ENCODE measurements at places on chromosomes 6 and 20.

DNA sequence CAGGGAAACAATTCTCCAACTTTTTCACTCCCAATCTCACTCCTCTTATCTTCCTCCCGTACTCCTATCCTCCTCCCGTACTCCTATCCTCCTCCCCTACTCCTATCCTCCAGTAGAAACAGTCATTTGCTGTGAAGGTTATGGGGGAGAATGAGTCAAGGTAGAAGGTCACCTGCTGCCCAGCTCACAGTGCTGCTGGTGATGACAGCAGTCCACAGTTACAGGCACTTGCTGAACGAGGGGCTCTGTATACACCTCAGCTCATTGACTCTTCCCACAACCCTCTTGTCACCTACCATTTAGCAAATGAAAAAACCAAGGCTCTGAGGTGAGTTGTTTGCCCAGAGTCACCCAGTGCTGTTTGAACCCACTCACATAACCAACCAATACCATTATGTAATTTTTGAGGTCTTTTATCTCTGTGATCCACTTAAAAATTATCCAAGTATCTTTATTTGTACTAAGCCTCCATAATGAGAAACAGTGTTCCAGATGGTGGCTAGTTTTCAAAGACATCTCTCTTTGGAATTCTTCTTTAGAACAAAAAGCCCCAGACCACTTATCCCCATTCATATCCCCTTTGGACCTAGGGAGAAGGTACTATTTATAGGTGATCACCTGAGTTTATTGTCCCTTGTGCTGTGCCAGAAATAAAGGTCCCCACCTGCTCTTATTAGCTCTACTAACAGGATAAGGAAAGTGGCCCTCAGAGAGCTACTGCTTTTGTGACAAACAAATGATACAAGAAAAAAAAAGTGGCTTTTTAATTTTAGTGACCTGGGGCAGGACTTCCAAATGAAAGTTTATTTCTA is 53.2 kb downstream of the PTPN1 start:
- peak; percentile 99 for DNase-seq

DNA sequence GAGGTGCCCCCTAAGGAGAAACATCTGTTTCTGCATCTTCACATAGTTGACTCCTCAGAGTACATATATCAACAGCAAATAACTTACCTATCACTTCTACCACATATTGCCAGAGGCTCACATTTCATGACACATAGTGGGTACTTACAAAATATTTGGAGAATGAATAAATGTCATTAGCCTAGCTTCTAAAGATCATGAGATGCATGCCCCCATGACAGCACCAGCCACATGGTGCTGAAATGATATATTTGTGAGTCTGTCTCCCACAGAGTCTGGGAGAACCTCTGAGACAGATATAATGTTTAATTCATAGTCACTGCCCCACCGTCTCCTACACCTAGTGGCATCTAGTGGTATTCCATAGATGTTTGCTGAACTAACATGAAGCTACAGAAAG is 555.6 kb downstream of the KIF16B start:
- DNase-seq, result no peak

GRCh38 chr20:41054070-41054846 is 25.6 kb downstream of the TOP1 start:
- no peak for DNase-seq

- no peak for DNase-seq
These were observed 88.2 kb downstream of the PLG start for GRCh38 chr6:160790028-160790792.

GRCh38 chr6:166058064-166058739 is 109.4 kb downstream of the TBXT start:
- DNase-seq, result no peak

DNA sequence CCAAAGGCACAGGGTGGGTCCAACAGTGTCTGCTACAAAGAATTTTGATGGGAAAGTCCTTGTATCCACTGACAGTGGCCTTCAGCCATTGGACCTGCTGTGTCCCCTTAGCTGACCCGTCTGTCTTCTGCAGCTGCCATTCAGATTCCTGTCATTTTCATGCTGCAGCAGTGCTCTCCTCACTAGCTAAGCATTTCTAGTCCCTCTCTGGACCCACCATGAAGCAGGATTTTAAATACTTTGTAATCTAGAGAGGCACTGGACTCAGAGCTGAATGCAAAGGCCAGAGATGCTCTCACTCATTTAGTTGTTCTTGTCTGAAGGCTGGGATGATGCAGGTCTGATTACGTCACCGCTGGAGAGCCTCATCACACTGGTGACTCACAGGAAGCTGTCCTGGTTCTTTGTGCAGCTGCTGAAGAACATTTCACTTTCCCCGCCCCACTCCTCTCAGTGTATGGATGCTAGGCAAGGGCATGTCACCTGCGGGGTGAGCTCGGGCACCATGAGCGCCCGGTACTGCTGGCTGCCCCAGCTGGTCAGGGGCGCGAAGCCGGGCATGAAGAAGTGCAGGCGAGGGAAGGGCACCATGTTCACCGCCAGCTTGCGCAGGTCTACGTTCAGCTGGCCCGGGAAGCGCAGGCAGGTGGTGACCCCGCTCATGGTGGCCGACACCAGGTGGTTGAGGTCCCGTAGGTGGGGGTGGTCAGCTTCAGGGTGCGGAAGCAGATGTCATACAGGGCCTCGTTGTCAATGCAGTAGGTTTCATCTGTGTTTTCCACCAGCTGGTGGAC is 19.4 kb upstream of the TUBB2A start:
- no peak for DNase-seq

DNA sequence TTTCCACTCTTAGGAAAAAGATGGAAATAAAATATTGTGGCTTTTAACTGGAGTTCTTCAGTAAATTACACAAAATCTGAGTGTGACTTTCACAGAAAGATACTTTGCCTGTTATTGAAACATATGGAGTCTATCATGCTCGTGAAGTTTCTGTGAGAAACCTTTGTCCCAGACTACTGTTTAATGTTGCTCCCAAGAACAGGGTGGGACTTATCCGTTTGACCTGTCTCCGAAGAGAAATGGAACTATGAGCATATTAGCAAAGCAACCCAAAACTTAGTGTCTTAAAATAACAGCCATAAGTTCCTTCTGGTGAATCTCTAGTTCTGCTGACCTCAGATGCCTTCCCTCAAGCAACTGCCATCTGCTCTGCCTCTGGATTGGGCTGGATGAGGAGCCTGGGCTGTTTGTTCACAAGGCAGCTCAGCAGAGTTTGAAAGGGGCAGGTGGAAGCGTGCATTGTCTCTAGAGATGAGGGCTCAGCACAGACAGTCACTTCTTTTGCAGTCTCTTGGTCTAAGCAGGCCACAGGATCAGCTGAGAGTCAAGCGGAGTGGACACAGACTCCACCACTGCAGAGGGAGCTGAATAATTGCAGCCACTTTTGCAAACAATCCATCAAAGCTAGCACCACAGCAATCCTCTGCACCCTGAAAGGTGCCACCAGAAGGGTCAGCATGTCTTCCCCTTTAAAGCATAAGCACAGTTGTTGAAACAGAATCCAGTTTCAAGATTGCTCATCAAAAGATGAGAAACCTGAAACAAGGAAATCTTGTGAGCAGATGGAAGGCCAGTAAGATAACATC is 52.8 kb downstream of the MYB start:
- DNase-seq, result no peak

- DNase-seq, result peak; percentile 33
These were observed 8.1 kb downstream of the SCRT2 start for GRCh38 chr20:667351-668034.

- DNase-seq, result no peak
These were observed 46.4 kb upstream of the CCN2 start for GRCh38 chr6:131997429-131998153.

DNA sequence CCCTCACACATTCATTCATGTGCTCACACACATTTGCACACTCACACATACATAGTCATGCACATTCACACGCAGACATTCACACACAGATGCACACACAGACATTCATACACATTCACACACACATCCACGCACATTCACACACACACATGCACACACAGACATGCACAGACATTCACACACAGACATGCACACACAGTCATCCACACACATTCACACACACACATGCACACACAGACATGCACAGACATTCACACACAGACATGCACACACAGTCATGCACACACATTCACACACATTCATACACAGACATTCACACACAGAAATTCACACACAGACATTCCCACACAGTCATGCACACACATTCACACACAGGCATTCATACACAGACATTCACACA is 147.3 kb downstream of the PACRG start:
- DNase-seq, result no peak

GRCh38 chr20:19868441-19868840 is 110.4 kb downstream of the RIN2 start:
- DNase-seq, result no peak

DNA sequence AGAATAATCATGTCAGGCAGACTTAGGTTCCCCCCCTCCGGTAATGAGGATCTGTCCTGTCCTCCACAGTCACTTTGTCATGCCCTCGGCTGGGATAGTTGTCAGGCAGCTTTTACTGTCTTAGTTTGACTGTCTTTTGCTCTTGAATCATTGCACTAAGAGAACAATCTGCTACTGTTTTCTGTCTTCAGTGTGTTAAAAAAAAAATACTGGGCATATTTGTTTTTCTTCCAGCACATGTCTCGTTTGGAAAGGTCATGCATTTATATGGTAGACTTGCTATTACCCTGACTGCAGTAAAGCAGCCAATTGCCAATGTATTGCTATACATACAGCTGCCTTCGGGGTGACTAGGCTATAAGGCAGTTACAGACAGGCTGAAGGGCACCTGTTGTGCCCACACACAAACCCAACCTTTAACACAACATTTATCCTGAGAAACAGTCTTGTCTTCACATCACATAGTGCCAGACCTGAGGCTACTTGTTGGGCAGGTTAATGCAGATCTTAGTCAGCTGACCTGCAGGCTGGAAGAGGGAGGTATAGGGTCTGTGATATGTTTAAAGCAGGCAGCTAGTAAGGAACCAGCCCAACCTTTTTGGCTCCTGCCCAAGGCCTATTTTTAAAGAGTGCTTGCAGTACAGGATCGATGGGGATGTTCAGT is 26.7 kb downstream of the ARFGEF3 start:
- DNase-seq, result peak; percentile 87

DNA sequence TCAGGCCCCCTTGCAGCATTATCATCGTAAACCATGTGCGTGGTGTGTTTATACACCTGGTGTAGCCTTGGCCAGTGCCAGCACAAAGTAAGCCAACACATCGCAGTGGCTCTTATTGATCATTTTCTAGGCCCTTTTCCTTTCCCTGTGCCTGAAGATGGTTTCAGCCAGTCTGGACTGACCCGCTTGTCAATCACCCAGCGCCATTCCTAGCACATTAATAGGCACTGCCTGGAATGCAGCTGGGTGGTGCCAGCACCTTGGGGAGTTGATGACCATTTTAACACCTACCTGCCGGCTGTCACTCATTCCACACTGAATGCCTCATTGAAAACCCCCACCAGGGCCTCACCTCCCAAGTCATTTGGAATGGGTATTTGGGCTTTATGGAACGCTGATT is 4.9 kb upstream of the UQCC2 start:
- peak; percentile 72 for DNase-seq

GRCh38 chr6:76771059-76771634 is 692.1 kb downstream of the HTR1B start:
- DNase-seq, result peak; percentile 13

DNA sequence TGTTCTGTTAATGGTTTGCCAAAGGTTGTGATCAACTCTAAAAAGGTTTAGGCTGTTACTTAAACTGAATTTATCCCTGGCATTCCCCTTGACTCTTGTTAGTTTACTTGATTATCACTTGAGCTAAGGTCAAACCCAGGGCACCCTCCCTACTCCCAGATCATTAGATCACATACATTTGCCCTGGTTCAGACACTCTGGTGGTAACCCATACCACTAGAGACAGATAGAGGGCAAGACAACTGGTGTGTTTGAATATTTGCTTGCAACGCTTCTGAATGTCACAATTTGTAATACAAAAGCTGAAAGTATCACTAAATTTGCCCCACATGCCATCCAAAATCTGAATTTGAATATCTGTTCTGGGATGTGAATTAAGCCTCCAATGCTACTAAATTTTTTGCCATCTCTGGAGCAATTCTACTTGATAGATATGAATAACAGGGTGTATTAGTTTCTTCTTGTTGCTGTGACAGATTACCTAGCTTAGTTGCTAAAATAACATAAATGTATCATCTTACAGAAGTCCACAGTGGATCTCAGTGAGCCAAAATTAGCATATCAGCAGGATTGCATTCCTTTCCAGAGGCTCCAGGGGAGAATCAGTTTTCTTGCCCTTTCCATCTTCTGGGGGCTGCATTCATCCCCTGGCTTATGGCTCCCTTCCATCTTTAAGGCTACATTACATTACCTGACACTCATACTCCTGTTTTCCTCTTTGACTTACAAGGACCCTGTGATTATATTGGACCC is 45.4 kb downstream of the FIG4 start:
- DNase-seq, result no peak

- peak; percentile 23 for DNase-seq
These were observed 93.2 kb downstream of the DLGAP4 start for GRCh38 chr20:36399147-36399968.

- no peak for DNase-seq
These were observed 748 bp upstream of the ZNF292 start for GRCh38 chr6:87154641-87154992.

- DNase-seq, result no peak
These were observed 4.4 kb upstream of the LMBRD1 start for GRCh38 chr6:69801225-69801624.

DNA sequence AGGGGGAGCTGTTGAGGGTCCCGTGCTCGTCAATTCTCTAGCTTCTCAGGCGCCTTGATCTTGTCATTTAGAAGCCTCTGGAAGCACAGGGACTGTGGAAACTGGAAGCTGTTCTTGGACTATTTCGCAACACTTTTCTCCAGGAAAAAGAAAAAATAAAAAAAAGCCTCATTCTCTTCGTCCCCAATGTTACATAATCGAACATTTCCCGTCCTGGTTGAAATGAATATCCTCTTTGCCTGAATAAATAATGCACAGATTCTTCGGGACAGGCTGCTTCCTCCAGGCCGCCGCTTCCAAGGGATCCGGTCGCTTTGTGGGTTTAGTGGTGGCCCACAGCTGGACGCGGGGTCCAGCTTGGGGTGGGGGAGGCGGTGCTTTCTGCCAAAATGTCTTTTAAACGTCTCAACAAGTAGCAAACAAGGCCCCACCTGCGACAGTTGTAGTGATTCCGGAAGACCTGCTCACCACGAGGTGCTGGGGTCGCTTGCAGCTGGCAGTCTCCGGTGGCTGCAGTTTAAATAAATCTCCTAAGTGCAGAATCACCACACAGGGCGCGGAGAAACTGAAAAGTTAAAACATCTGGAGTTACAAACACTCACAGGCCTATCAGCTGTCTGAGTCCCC is 125.9 kb upstream of the ESR1 start:
- DNase-seq, result no peak

DNA sequence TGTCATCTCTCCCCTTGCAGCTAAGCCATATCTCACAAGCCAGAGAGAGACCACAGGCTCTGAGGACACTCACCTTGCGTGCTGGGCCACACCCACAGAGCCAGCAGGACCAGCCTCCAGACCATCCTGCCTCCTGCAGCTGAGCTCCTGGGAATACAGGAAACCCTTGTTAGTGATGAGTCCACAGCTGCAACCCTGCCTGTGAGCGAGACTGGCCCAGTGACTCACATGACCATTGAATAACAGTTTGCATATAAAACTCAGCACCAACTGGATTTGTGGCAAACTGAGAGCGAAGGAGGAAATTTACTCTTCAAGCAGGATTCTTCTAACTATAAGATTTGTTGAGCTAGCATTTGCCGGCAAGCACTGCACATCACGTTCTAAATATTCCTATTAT is 3.0 kb downstream of the THBS2 start:
- DNase-seq, result peak; percentile 13
